ENCODE measurements at places on chromosomes 2 and 18.
A peak's percentile ranks its signal among the peaks of the same experiment; 100 is the strongest.

GRCh38 chr2:11784747-11785610, 38.5 kb downstream of the LPIN1 start:
- no peak for DNase-seq

DNA sequence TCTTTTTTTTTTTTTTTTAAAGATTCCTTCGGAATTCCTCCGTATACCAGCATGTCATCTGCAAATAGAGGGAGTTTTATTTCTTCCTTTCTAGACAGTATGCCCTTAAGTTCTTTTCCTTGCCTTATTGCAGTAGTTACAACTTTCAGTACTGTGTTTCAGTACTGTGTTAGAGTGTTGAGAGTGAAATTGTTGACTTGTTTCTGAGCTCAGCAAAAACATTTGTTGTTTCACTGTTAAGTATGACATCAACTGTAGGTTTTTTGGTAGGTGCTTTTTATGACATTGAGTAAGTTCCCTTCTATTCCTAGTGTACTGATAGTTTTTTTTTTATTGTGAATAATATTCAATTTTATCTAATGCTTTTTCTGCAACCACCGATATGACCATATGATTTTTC, 43.9 kb downstream of the ACVR2A start:
- no peak for DNase-seq

- DNase-seq = no peak
Measured at GRCh38 chr18:23178661-23179081, 43.4 kb downstream of the CABLES1 start.

- no peak for DNase-seq
Measured at GRCh38 chr2:172551271-172551670, 4.6 kb upstream of the PDK1 start.

- no peak for DNase-seq
Measured at GRCh38 chr2:111239107-111239506, 118.4 kb downstream of the BCL2L11 start.

GRCh38 chr2:188292348-188293239, 920 bp downstream of the GULP1 start:
- peak; percentile 15 for DNase-seq

GRCh38 chr2:191863988-191864387, 17.1 kb upstream of the CAVIN2 start:
- DNase-seq = no peak

DNA sequence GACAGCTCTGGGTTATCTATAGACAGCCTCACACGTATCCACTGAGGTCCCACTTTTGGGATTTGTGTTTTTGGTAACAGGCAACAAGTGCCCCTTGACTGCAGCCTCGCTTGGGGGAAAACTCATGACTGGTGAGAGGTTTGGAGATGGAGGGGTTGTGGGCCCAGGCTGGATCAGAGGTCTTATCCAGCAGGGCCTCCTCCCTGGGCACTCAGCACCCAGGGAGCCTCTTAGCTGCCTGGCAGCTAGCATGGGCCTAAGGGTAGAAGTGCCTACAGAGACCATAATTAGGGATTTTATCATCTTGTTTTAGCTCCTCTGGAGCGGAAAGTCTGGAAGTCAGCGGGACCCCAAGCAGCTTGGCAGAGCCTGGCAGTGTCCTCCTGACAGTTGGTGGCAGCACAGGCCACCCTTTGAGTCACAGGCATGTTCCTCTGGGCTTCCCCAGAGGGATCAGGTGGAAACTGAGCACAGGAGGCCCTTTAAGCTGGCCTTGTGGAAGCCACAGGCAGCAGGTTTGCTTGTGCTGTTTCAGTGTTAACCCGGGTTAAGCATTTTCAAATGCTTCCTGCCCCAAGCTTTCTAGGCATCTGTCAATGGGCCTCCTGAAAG, 143.1 kb downstream of the KCTD1 start:
- no peak for DNase-seq

DNA sequence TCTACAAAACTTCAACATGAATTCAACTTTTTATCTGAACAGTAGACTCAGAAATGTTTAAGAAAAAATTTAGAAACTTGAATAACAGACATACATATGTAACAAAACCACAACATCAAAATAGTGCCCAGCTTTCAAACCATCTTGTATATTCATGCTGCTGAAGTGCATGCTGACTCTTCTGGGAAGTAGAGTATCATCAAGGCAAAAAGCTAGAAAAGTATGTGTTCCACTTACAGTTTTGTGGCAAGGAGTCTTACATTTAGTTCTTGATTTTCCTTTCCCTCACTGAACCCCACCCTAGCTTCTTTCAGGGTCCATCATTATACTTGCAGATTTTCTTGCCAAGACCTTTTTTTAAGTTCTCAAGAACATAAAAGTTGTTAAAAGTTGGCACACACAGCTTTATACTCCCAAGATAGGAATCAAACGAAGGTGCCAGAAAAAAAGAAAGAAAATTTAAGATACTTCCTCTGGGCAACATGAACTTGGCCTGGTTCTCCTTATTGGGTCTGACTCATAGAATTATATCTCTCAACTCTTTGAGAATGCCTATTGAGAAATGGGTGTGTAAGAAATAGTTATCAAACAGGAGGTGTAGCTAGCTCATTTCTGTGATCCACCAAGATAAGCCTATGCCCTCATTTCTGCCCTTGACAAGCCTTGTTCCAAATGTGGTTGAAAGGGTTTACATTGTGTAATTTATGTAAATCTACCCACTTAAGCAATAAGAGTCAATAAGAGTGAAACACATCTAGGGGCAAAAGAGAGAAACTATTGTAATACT, 667.6 kb upstream of the ACVR2A start:
- no peak for DNase-seq

DNA sequence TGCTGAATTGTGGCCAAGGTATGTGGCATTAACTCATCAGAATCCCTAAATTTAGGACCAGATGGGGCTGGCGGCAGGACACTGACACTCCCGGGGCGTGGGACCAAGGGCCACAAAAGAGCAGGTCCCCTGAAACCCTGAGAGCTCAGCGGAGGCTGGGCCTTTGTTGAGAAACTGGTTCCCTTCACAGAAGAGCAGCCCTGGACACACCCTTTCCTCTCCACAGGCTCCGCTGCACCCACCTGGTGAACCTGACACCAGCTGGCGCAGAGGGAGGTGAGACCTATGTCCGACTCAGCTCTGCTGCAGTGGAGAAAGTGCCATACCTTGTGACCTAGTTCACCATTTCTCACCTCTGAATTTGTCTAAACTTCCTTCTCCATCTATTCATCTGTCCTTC, 119.5 kb downstream of the RTP5 start:
- no peak for DNase-seq

GRCh38 chr2:113291191-113291590, 12.5 kb upstream of the PAX8 start:
- DNase-seq = no peak

DNA sequence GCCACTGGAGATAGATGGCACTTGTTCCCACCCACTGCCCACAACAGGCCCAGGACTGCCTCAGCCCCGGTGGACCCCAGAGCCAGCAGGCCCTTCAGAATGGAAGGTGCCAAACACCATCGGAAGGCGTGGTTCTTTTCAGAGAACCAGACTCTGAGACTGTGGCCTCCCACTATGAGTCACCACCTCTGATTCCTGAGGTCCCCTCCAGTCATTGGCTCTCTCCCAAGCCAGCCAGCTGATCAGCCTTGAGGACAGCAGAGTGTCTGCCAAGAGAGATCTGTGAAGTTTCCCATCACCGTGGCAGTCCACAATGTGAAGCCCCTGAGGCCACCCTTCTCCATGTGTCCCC, 10.4 kb upstream of the MAP3K2 start:
- DNase-seq = no peak

GRCh38 chr2:143284087-143284675, 155.0 kb downstream of the ARHGAP15 start:
- DNase-seq = no peak

DNA sequence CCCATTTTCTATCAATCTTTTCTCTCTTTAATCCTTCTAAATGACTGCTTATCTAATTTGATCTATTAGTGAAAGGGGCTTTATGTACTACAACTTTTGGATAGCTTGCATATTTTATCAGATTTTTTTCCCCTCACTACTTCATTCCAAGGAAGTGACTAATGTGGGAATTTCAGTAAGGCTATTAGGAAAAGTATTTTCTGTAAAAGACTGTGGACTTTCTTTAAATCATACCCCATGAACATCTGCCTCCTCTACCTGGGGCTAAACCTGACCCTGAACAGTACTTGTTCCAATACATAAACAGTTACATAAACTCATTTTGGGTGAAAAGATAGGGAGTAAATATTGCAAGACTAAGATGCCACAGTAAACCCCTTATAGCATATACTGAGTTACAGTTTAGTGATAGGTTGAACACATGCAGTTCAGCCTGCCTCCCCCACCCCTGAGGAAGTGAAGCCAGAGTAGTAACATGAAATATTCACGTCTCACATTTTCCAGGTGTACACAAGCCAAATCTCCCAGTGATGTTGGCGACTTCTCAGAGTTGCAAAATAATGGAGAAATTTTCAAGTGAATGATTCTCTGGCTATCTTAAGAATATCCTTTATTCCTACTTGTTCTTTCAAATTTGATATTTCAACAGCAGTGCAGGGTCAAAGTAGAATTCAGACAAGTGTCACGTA, 590.9 kb upstream of the ZEB2 start:
- no peak for DNase-seq

- DNase-seq = no peak
Measured at GRCh38 chr18:58088691-58089065, 44.7 kb downstream of the NEDD4L start.

DNA sequence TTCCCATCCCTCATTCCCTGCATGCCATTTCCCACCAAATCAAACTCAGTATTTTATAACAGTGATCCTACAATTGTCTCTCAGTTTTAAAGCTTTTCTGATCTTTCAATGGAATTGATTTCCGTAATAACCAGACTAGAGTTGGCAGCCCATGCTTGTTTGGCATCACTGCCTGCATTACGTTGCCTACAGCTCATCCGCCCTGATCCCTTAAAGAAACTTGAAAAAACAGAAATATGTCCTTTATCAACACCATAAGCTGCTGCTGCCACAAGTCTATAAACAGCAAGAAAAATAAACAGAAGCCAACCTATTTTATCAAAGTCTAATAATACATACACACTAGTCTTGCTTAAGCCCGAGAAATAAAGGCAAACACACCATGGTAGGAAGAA, 331.0 kb downstream of the METTL4 start:
- DNase-seq = no peak

GRCh38 chr2:219658196-219658846, 30.9 kb downstream of the SLC4A3 start:
- DNase-seq = no peak

- DNase-seq = no peak
Measured at GRCh38 chr2:69238449-69239031, 148.5 kb downstream of the GFPT1 start.

GRCh38 chr2:75094405-75094804, 104.9 kb downstream of the TACR1 start:
- DNase-seq = no peak

DNA sequence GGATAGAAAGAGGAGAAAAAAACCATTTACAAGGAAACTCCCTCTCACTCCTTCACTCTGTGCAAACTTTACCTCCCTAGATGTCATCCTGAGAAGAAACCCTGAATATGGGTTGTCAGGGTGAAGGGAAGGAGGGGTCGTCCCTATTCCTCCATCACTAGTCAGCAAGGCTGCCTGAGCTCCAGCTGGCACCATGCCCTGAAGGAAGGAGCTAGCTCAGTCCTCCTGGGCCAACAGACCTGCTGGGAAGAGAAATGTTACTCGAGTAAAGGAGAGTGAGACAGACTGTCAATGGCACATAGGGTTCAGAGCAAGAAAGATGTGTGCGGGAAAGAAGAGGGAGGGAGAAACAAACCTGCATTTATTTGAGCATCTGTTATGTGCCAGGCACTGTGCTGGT, 18.3 kb upstream of the EPAS1 start:
- DNase-seq = no peak

- no peak for DNase-seq
Measured at GRCh38 chr2:100767810-100768806, 51.8 kb upstream of the NPAS2 start.

DNA sequence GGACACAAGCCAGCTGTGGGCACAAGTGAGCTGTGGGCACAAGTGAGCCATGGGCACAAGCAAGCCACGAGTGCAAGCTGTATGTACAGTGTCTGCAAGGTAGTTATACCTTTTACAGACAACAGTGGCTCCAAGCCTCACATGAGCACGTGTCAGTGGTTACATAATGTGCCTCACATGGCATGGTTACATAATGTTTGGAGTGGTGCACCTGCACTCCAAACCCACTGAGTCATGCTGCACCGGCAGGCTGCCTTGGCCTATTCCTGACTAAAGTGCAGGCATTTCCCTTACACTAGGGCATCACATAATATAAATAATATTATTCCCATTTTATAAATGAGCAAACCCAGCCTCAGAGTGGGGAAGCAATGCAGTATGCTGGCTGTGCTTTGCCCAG, 62.6 kb downstream of the MARCO start:
- no peak for DNase-seq

DNA sequence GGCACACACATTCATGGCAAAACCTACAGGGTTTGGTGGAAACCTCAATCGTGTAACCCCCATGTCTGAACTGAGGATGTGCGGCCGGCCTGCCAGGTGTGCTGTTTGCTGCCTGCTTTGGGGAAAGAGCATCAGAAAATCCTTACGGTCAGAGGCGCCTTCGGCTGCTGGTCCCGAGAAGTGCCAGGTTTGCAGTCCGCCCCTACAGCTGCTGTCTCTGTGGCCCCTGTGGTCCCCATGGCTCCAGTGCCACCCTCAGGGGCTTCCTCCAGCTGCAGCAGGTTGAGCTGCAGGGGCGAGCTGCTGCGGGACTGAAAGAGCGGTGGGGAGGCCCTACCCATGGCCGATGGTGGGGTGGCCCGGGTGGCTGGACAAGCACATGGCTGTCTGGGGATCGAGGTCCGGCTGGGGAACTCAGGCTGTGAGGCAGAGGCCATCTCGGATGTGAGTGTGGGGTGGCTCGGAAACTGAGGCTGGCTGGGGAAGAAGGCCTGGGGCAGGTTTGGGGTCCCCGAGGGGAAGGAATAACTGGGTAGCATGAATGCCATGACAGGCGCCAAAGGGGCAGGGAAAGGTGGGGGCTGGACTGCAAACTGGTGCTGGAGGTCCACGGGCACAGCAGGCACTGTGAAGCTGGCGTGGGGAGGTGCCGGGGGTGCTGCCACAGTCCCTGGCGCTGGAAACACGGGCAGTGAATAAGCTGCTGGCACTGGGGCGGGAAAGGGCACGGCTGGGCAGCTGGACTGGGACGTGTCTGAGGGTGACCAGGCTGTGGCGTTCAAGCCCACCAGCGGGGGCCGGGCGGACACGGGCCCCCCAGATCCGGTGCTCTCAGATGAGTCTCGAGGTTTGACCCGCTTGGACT, 13.2 kb upstream of the HES6 start:
- DNase-seq = no peak

- DNase-seq = no peak
Measured at GRCh38 chr2:205706769-205707381, 24.6 kb downstream of the NRP2 start.

DNA sequence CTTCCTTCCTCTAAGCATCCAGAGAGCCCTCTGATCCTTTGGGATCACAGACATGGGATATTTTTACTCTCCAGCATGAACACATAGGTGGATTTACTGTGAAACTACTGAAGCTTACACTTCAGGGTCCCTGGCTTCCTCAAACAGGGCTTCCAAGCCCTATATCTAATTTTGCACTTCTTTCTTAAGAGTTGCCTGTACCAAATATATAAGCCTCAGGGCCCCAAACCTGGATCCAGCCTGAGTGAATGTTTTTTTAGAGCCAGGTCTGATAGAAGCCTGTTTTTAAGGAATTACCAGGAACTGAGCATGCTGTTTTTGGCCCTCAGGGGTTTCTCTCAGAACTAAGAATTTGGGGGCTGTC, 13.2 kb upstream of the KCMF1 start:
- no peak for DNase-seq

Measured in cortex of kidney (tissue), 1 donor.